AG10803 (cell line): ENCODE measurements at places on chromosomes 16 and 17.

DNA sequence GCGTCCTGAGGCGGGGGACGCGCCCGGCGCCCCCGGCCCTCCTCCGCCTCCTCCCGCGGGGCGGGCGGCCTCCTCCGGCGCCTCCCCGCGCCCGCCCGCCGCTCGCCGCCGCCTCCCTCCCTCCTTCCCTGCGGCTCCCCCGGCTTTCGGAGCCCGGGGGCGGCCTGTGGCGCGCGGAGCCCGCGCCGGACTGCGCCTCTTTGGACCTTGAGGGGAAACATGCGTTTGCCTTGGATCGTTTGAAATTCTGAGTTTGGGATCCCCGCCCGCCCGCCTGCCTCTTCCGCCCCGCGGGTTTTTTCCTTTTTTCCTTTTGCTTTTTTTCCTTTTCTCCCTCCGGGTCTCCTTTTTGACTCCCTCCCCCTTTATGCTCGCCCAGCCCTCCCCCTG is 390 bp downstream of the ZNRF1 start:
- no peak for DNase-seq

GRCh38 chr17:18267366-18267765 is 6.9 kb downstream of the MIEF2 start:
- no peak for DNase-seq

- DNase-seq, result no peak
Measured at GRCh38 chr17:82941021-82942001, 101.5 kb upstream of the ZNF750 start.

- DNase-seq, result no peak
Measured at GRCh38 chr16:66471264-66471663, 44.2 kb downstream of the BEAN1 start.

DNA sequence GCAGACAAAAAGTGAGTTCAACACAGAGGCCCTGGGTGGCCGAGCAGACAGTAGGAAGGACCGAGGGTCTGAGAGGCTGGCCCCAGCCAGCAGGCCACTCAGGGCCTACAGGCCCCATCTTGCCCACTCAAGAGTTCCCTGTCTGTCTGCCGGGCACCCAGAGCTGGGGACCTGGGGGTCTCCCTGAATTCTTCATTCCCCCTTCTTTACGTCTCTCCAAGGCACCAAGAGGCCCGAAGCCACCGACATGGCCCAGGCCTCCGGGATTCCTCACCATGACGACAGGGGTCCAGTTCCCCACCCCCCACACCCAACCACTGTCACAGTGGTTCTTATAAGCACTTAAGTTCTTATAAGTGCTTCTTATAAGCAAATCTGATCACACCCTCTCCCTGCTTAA is 49.2 kb downstream of the NOS2 start:
- no peak for DNase-seq
